Astrocyte (in vitro differentiated cells and primary cell): ENCODE measurements at places on chromosomes 3 and 15.

DNA sequence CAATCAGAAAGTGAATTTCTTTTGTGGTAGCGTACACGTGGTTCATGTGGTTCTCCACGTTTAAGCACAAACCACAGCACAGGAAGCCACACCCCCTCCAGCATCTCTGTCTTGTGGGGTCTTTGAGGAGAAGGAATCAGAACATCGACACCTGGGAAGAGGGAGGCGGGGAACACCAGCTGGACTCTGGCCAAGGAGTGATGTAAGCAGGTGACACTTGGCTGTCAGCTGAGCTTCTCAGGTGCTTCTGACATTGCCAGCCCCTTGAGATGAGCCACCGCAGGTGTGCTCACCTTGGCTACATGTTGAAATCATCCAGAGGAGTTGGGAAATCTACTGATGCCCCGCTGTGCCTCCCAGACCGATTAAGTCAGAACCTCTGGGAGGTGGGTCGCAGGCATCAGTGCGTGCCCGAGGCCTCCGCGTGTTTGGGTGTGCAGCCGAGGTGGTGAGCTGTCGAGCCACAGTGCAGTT is 85.0 kb downstream of the FAM81A start:
- DNase-seq, result no peak

DNA sequence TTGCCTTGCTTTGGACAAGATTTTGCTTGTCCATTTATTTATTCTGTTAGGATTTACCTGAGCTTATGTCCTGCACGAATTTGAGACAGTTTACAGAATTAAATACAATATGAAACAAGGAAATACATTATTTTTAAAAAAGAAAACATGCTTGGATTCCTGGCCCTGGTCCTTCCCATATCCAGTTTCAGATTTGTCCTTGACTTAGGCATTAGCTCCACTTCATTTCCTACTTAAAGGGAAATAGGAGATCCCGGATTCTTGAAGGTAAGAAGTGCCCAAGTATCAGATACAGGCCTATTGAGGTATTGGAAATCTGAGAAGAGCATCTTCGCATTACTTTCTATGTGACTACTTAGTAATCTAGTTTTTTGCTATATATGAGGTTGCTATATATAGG is 672.0 kb downstream of the SI start:
- DNase-seq, result no peak

DNA sequence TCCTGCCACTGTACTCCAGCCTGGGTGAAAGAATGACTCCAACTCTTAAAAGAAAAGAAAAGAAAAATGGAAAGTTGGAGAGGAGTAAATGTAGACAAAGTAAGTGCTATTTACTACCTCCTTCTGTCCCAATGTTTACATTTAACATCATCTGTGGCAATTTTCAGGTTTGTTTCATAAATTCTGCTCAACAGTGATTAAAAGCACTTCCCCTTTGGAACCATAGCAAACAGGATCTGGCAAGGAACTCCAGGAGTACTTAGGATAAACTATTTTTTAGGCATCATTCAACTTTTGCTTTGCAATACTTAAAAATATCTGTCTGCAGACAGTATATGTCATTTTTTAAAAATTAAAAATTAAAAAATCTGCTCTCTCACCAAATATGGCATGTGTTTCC is 5.5 kb upstream of the CX3CR1 start:
- DNase-seq, result no peak

DNA sequence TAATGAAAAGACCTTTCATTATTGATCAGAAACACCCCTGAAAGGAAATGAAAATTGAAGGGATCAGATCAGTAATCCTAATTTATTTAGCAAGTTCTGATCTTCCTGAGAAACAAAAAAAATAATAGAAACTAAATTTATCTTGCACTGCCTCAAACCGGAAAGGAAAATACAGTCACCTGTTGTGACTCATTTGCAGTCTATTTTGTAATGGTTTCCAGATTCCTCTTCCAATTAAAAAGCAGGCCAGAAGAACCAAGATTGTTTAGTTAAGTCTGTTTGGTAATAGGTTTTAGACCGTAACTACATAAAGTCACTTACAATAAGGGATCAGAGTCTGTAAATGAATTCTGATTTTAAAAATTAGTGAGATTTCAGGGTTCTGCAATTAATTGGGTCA is 49.7 kb upstream of the ATOSA start:
- peak; percentile 66 for DNase-seq

- DNase-seq, result peak; percentile 62
These were observed 67.2 kb downstream of the IL1RAP start for GRCh38 chr3:190581041-190581541.

GRCh38 chr3:17313746-17314145 is 428.7 kb downstream of the TBC1D5 start:
- DNase-seq, result no peak
